ENCODE measurements at places on chromosomes 5 and 9. TPM values are rescaled to one million over a fixed set of nuclear protein-coding genes. Genes with fewer than 3 reads are reported as not detected.
A peak's percentile ranks its signal among the peaks of the same experiment; 100 is the strongest.

DNA sequence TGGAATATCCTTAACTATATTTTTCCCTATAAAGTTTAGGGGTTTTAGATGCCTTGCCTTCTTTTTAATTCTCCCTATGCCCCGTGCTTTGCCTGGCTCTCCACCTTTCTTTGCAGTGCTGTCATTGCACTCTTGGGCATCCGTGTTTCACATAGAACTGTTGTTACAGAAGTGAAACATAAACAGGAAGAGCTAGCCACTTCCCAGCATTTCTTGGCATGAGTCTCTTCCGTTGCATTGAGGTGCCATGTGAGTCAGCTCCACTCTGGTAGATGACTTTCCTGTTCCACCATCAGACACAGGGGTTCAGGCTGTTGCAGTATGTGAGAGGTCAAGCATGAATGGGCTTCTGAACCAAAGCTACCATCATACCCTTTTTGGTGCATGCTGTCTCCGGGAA is 73.4 kb downstream of the ANGPTL2 start:
- DNase-seq: peak; percentile 22

Gene NR4A3
- polyA plus RNA-seq: 1.4 TPM

- DNase-seq: no peak
Observed at GRCh38 chr5:51559921-51560658, 176.8 kb downstream of the ISL1 start.

Gene EIF4E1B
- polyA plus RNA-seq: not detected

GRCh38 chr9:79257228-79257781 is 314.5 kb upstream of the TLE4 start:
- no peak for DNase-seq

Gene CAMK2A
- polyA plus RNA-seq: 1.1 TPM

Gene PCDHB13
- polyA plus RNA-seq: 1.4 TPM

- no peak for DNase-seq
Observed at GRCh38 chr5:80071510-80072021, 36.4 kb downstream of the THBS4 start.

All from large intestine (tissue), 12 donors.